A549 treated with dexamethasone at 1 μM for 4 hours (cell line): ENCODE measurements at places on chromosomes 13 and 19. TPM values are rescaled to one million over a fixed set of nuclear protein-coding genes. Genes with fewer than 3 reads are reported as not detected.

Gene SERP2
- not detected in 5 replicates for total RNA-seq

Gene CD177
- 0.06 to 0.22 TPM (median 0.13 TPM) in 5 replicates for total RNA-seq

Gene ZNF541
- total RNA-seq: 0.02 to 0.05 TPM (median 0.04 TPM) in 3 of 5 replicates, not detected in the others

Gene MEIOSIN
- total RNA-seq: 0.02 to 0.09 TPM (median 0.05 TPM) in 5 replicates

Gene KLF1
- total RNA-seq: 0.11 TPM in 1 of 5 replicates, not detected in the others

Gene POLR1G
- 41.3 to 57.6 TPM (median 55.5 TPM) in 5 replicates for total RNA-seq

Gene SHISA2
- total RNA-seq: 0.05 to 0.08 TPM (median 0.06 TPM) in 4 of 5 replicates, not detected in the other

Gene FFAR3
- total RNA-seq: 0.06 to 0.17 TPM in 2 of 5 replicates, not detected in the others

Gene CCDC124
- total RNA-seq: 102 to 123 TPM (median 110 TPM) in 5 replicates

Gene SLC25A42
- total RNA-seq: 0.56 to 0.99 TPM (median 0.92 TPM) in 5 replicates

Gene ZNF723
- not detected in 5 replicates for total RNA-seq

Gene NXNL1
- not detected in 5 replicates for total RNA-seq

Gene KLF2
- 13.5 to 29.0 TPM (median 24.8 TPM) in 5 replicates for total RNA-seq

Gene CCDC194
- total RNA-seq: not detected in 5 replicates

Gene MADCAM1
- total RNA-seq: 0.19 to 0.41 TPM (median 0.29 TPM) in 4 of 5 replicates, not detected in the other

Gene ZNF571
- 1.0 to 1.2 TPM (median 1.1 TPM) in 5 replicates for total RNA-seq

Gene FBN3
- not detected in 5 replicates for total RNA-seq

Gene DCT
- total RNA-seq: 0.04 TPM in 1 of 5 replicates, not detected in the others

Gene C19orf38
- 0.07 to 0.18 TPM (median 0.14 TPM) in 4 of 5 replicates, not detected in the other for total RNA-seq

Gene C19orf85
- total RNA-seq: 0.10 TPM in 1 of 5 replicates, not detected in the others

Gene GNG8
- not detected in 5 replicates for total RNA-seq

Gene CBLC
- total RNA-seq: 0.06 TPM in 1 of 5 replicates, not detected in the others

Gene RFPL4AL1
- total RNA-seq: 0.12 to 0.13 TPM in 2 of 5 replicates, not detected in the others

Gene ZNF285
- total RNA-seq: 2.0 to 2.9 TPM (median 2.3 TPM) in 5 replicates

Gene TINCR
- total RNA-seq: 1.9 to 3.2 TPM (median 2.2 TPM) in 5 replicates

Gene IRF2BP1
- total RNA-seq: 20.8 to 37.5 TPM (median 33.3 TPM) in 5 replicates

Gene MCOLN1
- total RNA-seq: 9.6 to 12.8 TPM (median 11.7 TPM) in 5 replicates

Gene POLR2I
- total RNA-seq: 239 to 270 TPM (median 250 TPM) in 5 replicates

Gene ZNF296
- total RNA-seq: 11.5 to 21.3 TPM (median 18.6 TPM) in 5 replicates

Gene MED29
- 66.9 to 81.5 TPM (median 79.2 TPM) in 5 replicates for total RNA-seq

Gene ZNF225
- total RNA-seq: 2.6 to 3.6 TPM (median 3.1 TPM) in 5 replicates

Gene FXYD3
- 0.33 to 0.67 TPM (median 0.42 TPM) in 5 replicates for total RNA-seq

Gene PSG6
- total RNA-seq: not detected in 5 replicates

Gene NCAN
- 0.04 to 0.15 TPM (median 0.06 TPM) in 5 replicates for total RNA-seq

Gene ZNF773
- total RNA-seq: 4.2 to 5.7 TPM (median 4.9 TPM) in 5 replicates

Gene KCNK6
- 3.6 to 5.0 TPM (median 4.6 TPM) in 5 replicates for total RNA-seq
